H54 (cell line): ENCODE measurements at places on chromosomes 13 and 19.
A peak's percentile ranks its signal among the peaks of the same experiment; 100 is the strongest.

- DNase-seq, result no peak
Measured at GRCh38 chr13:47455626-47456025, 545.4 kb downstream of the SUCLA2 start.

- DNase-seq, result no peak
Measured at GRCh38 chr13:92807353-92807752, 419.3 kb upstream of the GPC6 start.

- DNase-seq, result no peak
Measured at GRCh38 chr19:2416321-2417097, 10.9 kb downstream of the TIMM13 start.

GRCh38 chr19:17950310-17951156, 16.4 kb upstream of the KCNN1 start:
- peak; percentile 26 for DNase-seq

DNA sequence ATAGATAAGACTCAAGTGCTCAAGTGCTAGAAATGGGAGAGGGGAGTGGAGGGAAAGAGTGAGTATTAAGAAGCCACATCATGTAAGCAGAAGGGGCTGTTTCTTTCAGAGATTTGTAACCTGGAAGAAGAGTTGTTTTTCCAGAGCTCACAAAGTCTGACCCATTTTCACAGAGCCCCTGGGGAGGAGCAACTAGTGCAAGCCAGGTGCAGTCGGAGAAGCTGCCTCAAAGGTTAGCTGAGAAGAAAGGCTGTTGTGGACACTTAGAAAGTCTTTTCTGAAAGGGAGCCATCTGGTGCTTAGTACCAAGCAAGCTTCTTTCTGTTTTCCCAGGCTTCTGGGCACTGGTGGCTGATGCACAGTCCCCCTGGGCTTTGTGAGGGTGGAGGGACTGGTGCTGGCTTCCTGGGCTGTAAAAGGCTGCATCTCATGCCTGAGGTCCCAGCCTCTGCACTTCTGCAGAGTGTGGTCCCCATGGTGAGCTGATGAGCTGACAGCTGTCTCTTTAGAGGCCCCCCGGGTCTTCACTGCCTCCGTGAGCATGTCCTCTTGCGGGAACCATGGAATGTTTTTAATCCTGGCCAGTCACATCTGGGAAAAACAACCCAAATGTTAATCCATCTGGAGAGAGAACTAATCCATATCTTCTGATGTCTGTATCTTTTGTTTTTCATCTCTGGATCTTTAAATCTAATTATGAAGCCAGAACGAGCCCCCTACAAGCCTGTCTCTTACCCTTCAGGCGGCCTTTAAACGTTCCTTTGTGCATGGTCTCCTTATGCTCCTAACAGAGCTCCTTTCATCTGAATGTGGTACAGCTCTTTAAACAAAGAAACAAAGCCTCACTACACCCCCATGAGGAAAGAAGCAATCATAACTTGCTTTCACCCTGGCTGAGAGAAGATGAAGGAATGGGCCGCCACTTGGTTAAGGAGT, 40.2 kb downstream of the OLFM4 start:
- no peak for DNase-seq

DNA sequence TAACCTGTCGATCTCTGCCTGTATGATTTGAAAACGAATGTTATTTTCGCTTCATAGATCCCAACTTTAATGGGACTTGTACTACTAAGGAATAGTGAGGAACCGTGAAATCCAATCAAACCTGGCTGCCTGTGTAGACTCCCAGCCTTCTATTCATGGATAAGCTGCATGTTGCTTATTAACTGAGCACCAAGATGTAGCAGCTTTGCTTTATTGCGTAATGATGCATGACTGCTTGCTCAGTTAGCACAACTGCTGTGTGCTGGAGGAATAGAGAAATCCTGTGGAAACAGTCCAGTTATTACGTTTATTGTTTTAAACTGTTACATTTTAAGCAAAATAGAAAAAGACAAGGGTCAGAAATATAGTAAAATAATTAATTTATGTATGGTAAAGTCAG, 108.2 kb downstream of the SHISA2 start:
- DNase-seq, result no peak

DNA sequence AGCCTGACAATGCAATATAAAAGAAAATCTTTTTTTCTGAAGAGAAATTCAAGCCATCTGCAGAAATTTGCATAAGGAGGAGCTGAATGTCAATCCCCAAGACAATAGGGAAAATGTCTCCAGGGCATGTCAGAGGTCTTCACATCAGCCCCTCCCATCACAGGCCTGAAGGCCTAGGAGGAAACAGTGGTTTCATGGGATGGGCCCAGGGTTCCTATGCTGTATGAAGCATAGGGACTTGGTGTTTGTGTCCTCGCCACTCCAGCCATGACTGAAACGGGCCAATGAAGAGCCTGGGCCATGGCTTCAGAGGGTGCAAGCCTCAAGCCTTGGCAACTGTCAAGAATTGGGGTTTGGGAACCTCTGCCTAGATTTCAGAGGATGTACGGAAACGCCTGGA, 883.5 kb downstream of the UQCRFS1 start:
- no peak for DNase-seq

DNA sequence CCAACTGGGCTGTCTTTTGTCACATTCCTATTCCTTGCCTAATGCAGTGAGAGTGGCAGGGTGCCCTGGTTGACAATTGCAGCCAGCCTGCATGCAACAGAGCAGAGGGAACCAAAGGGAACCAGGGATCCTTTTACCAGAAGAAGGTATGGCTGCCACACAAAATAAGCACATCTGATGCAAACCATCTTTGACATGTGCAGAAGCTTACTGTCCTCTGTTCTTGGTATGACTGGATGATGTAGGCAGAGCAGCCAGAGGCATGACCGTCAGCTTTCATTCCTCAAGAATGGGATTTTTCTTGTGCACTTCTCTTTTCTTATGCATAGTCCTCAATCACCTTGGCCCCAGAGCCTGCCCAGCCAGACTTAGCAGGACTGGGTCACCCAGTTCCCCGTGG, 116.1 kb downstream of the UQCRFS1 start:
- DNase-seq, result no peak

DNA sequence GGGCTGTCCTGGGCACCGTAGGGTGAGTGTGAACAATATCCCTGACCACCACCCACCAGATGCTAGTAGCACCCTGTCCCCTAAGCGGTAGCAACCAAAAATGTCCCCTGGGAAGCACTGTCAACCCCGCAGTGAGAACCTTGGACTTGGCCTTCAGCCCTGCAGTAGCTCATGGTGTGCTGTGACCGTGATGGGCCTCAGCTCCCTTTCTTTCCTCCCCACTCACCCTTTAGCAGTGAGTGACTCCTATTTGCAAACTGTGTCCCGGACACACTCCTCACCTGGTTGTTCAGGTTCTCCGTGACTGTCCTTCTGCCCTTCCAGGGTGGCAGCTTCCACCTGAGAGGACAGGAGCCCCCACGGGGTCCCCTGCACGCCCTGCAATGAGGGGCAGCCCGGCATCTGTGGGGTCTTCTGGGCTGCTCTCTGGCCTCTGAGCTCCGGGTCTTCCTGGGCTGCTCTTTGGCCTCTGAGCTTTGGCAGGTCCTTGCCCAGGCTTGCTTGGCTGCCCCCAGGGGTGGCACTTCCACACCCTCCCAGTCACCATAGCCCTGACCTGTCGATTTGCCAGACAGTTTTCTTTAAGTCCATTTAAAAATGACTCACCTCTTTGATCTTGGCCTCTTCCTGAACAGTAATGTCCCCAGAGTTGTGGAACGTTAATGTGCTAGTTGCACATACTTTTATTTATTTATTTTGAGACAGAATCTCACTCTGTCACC, 3.8 kb downstream of the KDM4B start:
- peak; percentile 87 for DNase-seq

DNA sequence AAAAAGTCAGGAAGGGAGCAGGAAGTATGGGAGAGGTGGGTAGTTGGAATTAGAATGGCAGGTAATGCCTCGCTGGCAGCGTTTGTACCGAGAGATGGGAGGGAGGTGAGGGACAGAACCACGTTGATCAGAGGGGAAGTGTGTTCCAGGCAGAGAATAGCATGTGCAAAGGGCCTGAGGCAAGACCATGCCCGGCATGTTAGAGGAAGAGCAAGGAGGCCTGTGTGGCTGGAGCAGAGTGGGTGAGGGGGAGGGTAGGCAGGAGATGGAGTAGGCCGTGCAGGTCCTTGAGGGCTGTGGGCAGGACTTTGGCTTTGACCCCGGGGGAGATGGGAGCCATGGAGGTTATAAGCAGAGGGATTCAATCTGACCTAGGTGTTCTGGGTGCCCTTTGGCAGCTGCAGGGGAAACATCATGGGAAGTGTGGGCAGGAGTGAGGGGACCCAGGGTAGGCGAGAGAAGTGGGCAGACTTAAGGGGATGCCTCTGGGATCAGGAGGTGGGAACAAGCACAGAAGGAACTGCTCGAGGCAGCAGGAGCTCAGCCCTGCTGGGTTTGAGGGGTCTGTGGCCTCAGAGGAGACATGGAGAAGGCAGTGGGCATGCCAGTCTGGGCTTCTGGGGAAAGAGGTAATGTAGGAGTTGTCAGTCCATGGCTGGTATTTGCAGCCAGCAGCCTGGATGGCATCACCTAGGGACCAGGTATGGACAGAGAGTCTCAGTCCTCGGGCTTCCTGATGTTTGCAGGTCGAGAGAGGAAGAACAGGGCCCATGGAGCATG, 48.8 kb downstream of the CD320 start:
- DNase-seq, result no peak

- no peak for DNase-seq
Measured at GRCh38 chr13:108549934-108550333, 79.5 kb upstream of the MYO16 start.

- no peak for DNase-seq
Measured at GRCh38 chr19:31304831-31305312, 44.4 kb downstream of the TSHZ3 start.

DNA sequence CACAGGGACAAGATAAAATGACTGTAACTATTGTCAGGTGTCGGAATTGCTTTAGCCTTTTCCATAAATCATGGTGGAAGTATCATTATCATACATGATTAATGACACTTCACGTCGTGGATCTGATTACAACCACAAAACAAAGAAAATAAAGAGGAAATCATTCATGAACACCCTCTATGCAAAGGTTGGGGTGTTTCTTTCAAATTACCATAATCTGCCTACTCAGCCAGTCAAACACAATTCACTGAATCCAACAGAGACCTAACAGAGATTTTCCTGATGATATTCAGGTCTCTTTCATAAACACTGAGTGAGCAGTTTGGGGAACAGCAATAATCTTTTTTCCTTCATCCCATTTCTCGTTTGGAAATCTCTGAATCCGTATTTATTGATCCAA, 625.6 kb downstream of the DCT start:
- DNase-seq, result no peak

GRCh38 chr13:43301346-43301969, 278.1 kb downstream of the DNAJC15 start:
- no peak for DNase-seq

- no peak for DNase-seq
Measured at GRCh38 chr19:53519446-53519845, 18.5 kb upstream of the ZNF331 start.

DNA sequence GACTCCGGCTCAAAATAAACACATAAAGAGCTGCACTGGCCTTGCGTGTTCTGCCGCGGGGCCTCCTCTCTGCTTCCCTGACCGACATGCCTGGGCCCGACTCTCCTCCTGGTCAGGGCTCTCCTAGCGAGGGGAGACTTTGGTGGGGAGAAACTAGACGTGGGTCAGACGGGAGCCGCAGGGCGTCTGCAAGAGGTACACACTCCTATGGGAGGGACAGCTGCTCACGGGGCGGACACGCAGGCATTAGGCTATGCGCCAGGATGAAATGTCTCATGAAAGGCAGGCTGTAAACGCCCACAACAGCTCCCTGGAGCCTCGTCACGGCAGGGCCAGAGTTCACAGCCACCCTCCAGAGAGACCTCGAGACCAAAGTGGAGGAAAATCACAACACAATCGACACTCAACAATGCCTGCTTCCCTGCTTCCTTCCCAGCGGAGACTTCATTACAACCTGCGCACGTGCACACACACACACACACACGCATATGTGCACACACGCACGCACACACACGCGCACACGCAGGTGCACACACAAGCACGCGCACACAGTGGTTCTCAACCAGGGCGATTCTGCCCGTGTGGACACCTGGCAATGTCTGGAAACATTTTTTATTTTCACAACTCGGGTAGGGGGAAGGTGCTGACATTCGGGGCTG, 5.8 kb downstream of the SLC39A3 start:
- no peak for DNase-seq

GRCh38 chr13:30181888-30182651, 125.3 kb downstream of the KATNAL1 start:
- DNase-seq, result no peak

- no peak for DNase-seq
Measured at GRCh38 chr19:15170345-15170744, 30.4 kb downstream of the NOTCH3 start.

DNA sequence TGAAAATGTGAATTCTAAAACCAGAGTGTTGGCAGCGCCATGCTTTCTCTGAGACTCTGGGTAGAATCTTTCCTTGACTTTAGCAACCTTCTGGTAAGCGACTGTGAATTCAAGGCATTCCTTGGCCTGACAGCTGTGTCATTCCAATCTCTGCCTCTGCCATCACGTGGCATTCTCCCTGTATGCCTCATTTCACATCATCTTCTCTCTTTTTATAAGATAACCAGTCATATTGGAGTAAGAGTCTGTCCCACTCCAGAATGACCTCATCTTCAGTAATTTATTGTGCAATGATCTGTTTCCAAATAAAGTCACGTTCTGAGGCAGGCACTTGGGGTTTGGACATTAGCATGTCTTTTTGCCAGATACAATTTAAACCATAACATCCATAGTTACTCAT, 103.4 kb upstream of the POSTN start:
- DNase-seq, result peak; percentile 2

- DNase-seq, result no peak
Measured at GRCh38 chr13:93797463-93797862, 570.9 kb downstream of the GPC6 start.

- no peak for DNase-seq
Measured at GRCh38 chr13:73230716-73231115, 171.9 kb downstream of the KLF5 start.

DNA sequence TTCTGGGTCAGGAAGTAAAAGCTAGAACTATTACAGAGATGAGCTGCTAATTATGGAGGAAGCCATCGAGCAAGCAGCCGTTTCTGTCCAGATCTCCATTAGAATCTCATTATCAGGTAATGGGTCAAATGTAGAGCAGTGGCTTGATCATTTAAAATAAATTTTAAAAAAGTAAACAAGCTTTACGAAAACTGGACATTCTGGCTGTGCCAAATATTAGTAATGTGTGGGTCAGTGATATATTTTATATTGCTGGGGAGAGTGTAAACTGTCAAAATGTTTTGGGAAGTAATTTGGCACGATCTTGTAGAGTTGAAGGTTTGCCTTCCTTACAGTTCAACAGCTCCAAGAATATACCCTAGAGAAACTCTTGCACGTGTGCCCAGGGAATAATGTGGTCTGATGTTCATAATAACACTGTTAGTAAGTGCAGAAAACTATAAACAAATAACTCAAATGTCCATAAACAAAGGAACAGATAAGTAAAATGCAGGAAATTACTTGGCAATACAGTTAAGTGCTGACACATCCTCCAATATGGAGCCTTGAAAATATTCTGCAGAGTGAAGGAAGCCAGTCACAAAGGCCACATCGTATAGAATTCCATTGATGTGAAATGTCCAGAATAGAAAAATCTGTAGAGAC, 127.2 kb upstream of the UBL3 start:
- no peak for DNase-seq
